ENCODE measurements at places on chromosomes 2 and 18.

GRCh38 chr18:32867330-32867729, 94.5 kb upstream of the KLHL14 start:
- DNase-seq: no peak

DNA sequence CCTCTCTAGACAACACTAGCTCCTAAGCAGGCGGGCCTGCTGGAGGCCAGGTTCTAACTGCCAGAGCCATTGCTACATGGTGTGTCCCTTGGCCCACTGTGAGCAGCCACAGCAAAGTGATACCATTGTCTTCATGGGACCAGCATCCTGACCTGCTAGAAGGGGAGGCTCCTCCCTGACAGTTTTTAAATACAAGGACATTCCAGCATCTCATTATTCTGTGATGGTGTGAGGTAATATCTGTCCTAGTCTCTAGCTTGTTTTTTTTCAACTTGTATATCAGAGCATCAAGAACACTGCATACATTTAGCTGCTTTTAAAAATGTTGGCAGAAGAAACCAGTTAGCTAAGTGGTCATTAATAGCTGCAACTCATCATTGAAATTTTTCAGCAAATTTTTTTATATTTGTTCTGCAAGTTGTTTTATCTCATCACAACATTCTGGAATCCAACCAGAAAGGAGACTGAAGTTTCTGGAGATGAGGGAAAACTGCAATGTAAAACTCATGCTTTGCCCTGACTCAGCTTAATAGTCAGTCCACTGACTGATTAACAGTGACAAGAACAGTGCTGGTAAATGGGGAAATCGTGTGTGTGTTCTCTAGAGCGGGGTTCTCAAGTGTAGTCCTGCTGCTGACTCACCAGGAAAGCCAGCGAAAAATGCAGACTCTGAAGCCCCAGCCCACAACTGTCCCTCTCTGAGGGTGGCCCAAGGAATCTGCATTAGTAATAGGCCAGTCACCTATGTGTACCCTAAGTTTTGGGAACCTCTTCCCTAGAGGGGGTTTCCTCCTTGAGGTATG, 17.8 kb downstream of the MAPRE3 start:
- DNase-seq: no peak

- DNase-seq: no peak
These were observed 13.1 kb downstream of the CFLAR start for GRCh38 chr2:201128933-201129505.

DNA sequence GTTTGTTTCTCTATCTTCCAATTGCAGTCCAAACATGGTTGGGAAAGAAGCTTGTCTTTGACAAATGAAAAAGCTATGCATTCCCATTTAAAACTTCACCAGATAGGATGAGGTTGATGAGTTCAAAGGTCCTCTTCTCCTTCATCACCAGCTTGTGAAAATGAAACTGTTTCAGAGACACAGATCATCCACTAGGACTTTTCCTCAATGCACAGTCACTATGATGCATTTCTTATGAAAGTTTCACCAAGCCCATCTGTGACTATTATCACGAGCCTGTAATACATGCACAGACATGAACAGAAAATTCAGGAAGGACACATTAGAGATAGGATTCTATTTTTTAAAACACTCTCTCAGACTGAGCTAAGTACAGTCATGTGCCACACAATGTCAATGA, 644.4 kb downstream of the PLCL1 start:
- DNase-seq: no peak

DNA sequence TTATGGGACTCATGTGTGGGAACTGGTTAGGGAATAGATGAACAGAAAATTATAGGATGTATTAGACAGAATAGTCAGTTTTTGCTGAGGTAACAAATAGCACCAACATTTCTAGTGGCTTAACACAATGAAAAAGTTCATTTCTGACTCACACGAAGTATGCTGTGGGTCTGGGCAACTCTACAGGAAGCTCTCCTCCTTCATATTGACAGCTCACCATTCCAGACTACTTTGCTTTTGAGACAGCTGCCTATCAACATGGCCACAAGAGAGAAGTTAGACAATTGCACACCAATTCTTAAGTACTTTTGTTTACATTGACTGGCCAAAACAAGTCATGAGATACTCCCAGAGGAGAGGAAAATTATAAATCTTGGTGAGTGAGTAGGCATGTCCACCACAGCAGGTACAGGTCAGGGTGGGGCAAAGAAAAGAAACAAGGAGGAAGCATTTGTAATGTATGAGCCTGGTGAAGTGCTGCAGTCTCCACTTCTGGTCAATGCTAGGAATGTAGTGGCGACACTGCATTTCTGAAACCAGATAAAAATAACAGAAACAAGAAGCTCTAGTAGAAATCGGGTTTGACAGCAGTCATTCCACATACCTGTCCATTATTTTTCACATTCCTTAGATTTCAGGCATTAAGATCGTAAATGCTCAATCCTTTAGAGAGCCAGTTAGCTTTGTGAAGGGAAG, 141.6 kb downstream of the ICOS start:
- no peak for DNase-seq

DNA sequence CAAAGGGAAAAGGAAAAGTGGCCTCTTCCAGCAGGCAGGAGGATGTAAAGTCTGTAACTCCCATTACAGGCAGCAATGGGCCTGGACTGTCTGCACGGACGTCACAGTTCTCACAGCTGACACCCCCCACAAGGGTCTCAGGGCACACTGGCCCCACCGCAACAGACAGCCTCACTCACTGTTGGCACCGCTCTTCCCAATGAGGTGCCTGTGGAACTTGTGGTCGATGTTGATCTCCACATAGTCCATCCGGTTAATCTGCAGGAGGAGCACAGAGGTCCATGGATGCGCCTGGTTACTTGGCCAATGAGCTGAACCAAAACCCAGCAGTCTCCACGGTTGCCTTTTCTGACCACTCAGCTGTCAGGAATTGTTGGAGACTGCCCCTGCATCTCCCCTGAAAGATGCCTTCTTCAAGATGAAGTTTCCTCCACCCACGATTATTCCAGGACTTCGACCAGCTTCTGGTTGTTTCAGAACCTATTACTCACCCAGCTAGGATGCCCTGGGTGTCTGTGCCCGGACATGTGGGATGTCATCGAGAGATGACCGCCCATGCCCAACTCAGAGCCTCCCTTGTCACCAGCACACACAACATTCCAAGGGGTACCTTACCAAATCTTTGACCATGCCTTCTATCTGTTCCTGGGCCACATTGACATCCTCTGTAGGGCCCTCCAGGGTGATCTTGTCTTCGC, 62.5 kb downstream of the HDLBP start:
- no peak for DNase-seq

DNA sequence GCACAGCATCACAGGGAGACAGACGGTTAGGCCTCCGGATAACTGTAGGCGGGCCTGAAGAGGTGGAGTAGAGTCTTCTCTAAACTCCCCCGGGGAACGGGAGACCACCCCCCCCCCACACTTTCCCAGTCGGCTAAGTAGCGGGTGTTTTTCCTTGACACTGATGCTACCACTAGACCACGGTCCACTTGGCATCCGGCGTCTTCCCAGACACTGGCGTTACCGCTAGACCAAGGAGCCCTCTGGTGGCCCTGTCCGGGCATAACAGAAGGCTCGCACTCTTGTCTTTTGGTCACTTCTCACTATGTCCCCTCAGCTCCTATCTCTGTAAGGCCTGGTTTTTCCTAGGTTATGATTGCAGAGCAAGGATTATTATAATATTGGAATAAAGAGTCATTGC, 25.7 kb upstream of the NCL start:
- DNase-seq: no peak

DNA sequence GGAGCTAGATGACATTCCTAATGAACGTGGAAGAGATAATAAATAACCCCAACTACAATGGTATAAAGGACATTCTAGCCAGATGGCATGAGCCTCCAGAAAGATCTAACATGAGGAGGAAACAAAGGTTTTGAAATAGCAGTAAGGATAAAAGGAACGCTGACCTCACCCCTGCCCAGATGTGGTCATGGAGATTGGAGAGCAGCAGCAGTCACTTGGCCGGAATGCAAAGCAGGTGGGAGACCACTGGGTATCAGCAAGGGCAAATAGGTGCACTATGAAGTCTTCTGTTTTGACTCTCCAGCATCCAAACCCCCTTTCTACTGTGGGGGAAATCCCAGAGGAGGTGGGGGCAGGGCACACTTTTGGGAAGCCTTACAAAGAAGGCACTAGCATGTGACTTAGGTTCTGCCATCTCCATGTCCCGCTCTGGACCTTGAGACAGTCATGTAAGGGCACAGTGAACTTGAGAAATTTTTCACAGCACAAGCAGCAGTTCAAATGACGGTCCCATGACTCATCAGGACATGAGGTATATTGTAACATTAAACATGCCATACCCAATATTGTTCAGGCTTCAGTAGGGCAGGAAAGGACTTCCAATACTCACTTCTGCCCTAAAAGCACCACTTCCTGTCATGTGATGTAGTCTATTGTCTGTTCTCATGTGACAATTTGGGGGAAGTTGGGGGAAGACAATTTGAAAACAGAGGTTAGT, 55.2 kb downstream of the METTL4 start:
- DNase-seq: peak; percentile 72

DNA sequence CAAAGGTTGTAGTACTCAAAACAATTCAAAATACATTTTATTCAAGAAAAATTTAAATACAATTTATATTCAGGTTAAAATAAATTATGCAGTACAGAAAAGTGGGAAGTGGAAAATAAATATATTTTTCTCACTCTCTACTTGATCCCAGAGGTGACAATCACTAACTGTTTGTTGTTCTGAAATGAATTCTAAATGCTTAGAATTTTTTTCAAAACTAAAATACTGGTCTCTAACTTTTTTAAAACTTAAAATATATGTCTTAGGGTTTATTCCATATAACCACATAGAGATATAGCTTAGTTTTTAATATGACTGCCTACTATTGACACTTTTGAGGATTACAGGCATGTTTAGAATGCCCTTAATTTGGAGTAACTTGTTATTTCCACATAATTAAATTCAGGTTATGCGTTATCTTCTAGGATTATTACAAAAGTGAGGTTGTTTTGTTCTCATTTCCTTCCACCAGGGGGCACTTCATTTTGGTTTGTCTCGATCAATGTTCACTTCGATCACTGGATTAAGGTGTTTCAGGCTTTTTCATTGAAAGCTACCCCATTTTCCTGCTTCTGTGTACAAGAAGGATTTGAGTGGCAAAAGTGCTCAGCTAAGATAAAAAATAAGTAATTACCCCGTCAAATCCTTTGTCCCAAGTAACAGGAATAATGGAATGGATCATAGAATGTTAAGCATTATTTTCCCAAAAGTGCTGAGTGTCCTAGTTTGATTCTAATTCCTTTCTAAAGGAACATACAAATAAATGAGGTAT, 27.1 kb upstream of the TFPI start:
- DNase-seq: no peak

- no peak for DNase-seq
These were observed 184.8 kb downstream of the ACKR3 start for GRCh38 chr2:236754271-236754944.

GRCh38 chr2:6139142-6139541, 447.0 kb downstream of the SOX11 start:
- no peak for DNase-seq

DNA sequence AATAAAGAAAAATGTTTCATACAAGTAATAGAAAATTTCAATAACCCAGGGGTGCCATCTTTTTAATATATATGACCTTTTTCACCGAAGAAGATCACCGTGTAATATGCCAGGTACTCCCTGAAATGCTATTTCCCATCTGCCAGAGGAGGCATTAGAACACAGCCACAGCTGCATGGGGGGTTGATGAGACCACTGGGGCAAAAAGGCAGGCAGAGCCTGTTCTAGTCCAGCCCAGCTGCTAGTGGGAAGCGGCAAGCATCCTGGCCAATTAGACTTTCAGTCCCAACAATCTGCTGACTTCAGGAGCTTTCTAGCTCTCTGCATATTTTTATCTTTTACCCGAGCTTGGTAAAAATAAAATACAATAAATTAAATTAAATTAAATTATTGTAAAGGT, 362.6 kb downstream of the RIT2 start:
- DNase-seq: no peak

DNA sequence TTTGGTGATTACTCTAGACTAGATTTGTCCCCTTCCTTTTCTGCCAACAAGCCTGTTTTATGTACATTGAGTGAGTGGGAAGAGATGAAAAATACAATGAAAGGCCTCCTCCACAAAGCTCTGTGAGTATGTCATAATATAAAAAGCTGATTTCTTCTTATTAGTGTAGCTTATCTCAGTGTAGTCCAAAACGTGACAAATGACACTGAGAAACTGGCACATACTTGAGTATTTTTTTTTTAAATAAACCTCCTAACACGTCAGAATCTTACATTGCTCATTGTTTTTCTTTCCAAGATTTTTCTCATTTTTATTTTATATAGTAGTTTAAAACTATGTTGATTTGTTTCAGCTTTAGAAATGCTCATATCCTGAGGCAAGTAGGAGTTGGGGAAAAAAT, 17.9 kb upstream of the FIGN start:
- no peak for DNase-seq

GRCh38 chr2:227152093-227152766, 11.8 kb downstream of the COL4A4 start:
- no peak for DNase-seq

DNA sequence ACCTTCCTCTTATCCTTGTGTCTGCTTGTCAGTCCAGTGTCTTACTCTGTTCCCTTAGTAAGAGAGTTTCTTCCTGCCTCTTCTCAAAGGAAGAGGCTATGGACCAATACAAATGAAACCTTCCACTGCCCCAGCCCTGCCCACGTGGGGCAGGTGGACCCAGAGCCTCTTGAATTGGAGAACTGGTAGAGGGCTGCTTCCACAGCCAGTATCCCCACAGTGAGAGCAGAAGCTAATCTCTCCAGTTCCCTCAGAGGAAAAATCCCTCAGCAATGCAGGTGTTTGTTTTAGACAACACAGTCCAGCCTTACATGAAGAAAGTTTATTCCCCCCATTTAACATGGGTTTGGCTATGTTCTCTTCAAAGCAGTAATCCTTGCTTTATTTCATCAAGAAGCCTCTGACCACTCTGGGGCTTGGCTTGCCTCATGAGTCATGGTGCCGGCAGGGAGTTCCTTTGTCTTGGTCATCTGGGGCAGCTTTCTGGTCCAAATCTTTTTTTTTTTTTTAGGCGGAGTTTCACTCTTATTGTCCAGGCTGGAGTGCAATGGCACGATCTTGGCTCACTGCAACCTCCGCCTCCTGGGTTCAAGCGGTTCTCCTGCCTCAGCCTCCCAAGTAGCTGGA, 6.5 kb upstream of the CYBRD1 start:
- no peak for DNase-seq

DNA sequence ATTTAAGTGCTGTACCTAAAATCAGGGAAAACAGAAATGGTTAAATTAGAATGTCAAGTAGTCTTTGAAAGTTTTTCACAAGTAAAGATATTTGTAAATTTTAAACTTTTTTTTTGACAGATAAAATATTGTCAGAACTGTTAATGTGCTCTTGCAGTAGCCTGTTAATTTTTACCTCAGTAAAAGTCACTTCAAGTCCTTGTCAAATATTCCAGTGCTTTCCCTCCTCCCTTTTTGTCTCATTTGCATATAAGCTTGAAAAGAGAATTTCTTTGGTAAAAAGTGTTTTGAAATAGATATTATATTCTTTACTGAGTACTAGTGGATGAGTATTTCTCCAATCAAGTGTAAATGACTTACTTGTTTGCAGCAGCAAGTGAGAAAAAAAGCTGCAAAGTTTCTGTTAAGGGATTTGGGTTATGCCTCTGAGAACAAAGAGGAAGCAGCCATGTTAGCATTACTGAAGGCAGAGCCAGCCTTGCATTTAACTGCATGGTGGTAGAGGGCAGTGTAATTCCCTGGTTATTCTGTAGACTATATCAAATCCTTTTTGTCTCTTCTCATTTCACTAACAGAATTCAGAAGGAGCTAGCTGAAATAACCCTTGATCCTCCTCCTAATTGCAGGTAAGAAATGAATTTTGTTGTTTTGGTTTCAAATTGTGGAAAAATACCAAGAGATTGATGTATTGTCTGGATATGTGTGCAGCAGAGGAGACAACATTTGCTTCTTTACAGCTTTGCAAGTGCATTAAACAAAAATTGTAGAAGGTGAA, 3.2 kb downstream of the UBE2E3 start:
- DNase-seq: no peak

All from RWPE2 (cell line).